ENCODE measurements at places on chromosomes 7 and 10. TPM values are rescaled to one million over a fixed set of nuclear protein-coding genes. Genes with fewer than 3 reads are reported as not detected.

Gene TSPAN12
- 9.6 TPM for total RNA-seq

DNA sequence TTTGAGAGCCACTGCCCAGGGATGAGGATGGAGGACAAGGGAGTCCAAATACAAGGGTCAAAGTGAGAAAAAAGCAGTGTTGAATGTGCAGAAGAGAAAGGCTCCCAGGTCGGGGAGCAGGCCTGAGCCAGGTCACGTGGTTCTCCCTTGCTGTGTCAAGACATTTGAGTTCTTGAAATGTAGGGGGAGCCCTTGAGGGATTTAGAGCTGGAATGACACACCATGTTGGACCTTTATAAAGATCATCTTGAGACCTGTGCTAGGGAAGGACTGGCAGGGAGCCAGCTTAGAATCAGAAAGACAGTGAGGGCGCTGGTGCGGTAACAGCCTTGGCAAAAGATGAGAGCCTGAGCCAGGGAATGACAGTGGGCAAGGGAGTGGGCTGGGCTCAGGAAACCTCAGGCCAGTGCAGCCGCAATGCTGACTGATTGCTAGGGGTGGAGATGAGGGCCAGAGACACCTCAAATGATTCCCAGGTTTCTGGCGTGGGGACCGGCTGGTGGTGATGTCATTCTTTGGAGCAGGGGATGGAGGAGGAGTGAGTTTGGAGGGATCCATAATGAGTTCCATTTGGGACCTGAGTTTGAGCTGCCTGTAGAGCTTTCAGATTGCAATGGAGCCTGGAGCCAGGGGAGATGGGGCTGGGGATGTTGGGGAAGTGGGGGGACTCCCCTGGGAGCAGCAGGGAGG, 120.1 kb downstream of the PTPN20 start:
- no peak for DNase-seq

Gene SLC13A1
- total RNA-seq: not detected

GRCh38 chr7:156747718-156748117, 107.1 kb downstream of the RNF32 start:
- DNase-seq: no peak

Measured in vagina (tissue), 2 donors.